Mesangial cell (primary cell): ENCODE measurements at places on chromosomes 6 and 20. TPM values are rescaled to one million over a fixed set of nuclear protein-coding genes. Genes with fewer than 3 reads are reported as not detected.

The EYA2 gene
- 0.38 TPM in 1 of 2 replicates, not detected in the other for total RNA-seq

The STX16 gene
- total RNA-seq: 22.2 and 27.8 TPM in 2 replicates

The ETV7 gene
- total RNA-seq: 0.33 and 1.0 TPM in 2 replicates

The HLA-DOB gene
- 0.16 TPM in 1 of 2 replicates, not detected in the other for total RNA-seq

The FAM162B gene
- not detected in 2 replicates for total RNA-seq

The WFDC12 gene
- not detected in 2 replicates for total RNA-seq

The MAS1 gene
- total RNA-seq: not detected in 2 replicates

The PCSK2 gene
- total RNA-seq: not detected in 2 replicates

The KCNS1 gene
- total RNA-seq: 3.0 and 6.2 TPM in 2 replicates

The PPP1R14C gene
- total RNA-seq: 11.9 and 12.4 TPM in 2 replicates

The ENPP3 gene
- total RNA-seq: 0.13 TPM in 1 of 2 replicates, not detected in the other

The NFATC2 gene
- total RNA-seq: 2.3 and 3.5 TPM in 2 replicates

The PRR18 gene
- under 0.01 TPM in 2 replicates for total RNA-seq

The ZNF341 gene
- total RNA-seq: 2.0 and 2.2 TPM in 2 replicates

The COL9A1 gene
- not detected in 2 replicates for total RNA-seq

The PI16 gene
- total RNA-seq: 0.33 TPM in 1 of 2 replicates, not detected in the other

The SLC22A2 gene
- total RNA-seq: 0.16 and 0.38 TPM in 2 replicates

The PRL gene
- not detected in 2 replicates for total RNA-seq

The FUCA2 gene
- total RNA-seq: 44.8 and 45.9 TPM in 2 replicates

The BPIFA1 gene
- not detected in 2 replicates for total RNA-seq

The OPRM1 gene
- not detected in 2 replicates for total RNA-seq

The C6orf89 gene
- total RNA-seq: 20.2 and 26.4 TPM in 2 replicates

The SIRPB2 gene
- total RNA-seq: not detected in 2 replicates

The C6orf52 gene
- 1.6 TPM in 1 of 2 replicates, not detected in the other for total RNA-seq

The DYNLRB1 gene
- total RNA-seq: 126 and 128 TPM in 2 replicates

The SMIM29 gene
- total RNA-seq: 35.2 and 39.3 TPM in 2 replicates

The EPB41L1 gene
- total RNA-seq: 13.0 and 42.7 TPM in 2 replicates

The CCN2 gene
- 325 and 530 TPM in 2 replicates for total RNA-seq

The SLC17A9 gene
- total RNA-seq: 12.5 and 33.6 TPM in 2 replicates

The SMLR1 gene
- not detected in 2 replicates for total RNA-seq

The BNIP5 gene
- total RNA-seq: not detected in 2 replicates
